ENCODE measurements at places on chromosomes 5 and 9.

GRCh38 chr9:5230554-5230953, 665 bp upstream of the INSL4 start:
- no peak for DNase-seq

GRCh38 chr9:107681988-107682387, 192.4 kb upstream of the KLF4 start:
- no peak for DNase-seq

DNA sequence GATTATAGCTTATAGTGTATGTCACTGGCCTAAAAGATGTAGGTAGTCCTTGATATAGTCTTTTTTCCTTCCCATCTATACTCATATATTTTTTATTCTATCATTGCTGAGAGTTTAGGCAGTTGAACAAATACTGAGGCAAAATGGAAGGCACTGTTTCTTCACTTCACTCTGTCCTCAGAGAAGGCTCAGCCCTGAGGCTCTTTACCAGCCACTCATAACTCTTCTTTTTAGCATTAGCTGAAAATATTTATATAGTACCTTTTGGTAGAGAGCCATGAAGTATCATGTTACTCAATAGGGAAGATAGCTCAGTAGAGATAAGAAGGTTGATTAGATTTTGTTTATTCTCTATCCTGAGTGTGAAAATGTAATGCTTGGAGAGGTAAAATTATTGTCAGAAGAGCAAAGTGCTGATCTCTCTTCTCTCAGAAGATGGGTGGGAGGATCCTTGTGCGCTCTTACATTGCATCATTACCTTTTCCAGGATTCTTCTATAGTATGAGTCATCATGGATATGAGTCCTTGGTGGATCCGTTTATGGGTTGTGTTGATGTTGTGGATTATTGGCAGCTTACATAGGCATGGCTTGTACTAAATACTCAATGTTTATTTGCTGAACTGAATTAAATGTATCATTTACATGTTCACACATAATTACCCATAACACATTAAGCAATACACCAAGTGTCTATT, 88.1 kb downstream of the ANXA1 start:
- no peak for DNase-seq

DNA sequence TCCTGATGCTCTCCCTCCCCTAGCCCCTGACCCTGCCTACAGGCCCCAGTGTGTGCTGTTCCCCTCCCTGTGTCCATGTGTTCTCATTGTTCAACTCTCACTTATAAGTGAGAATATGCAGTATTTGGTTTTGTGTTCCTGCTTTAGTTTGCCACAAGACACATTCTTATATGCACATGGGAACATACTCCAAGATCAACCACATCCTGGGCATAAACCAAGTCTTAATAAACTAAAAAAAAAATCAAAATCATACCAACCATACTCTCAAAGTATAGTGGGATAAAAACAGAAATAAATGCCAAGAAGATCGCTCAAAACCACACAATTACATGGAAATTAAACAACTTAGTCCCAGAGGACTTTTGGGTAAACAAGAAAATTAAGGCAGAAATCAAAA, 11.2 kb upstream of the ZCCHC9 start:
- DNase-seq: no peak

GRCh38 chr5:56606192-56606591, 209.2 kb upstream of the MAP3K1 start:
- DNase-seq: no peak

GRCh38 chr9:101840694-101841188, 102.3 kb upstream of the GRIN3A start:
- DNase-seq: no peak

Data from non-pigmented ciliary epithelial cell (primary cell).